Kidney (tissue), 22 donors: ENCODE measurements at places on chromosomes 3 and 15.

DNA sequence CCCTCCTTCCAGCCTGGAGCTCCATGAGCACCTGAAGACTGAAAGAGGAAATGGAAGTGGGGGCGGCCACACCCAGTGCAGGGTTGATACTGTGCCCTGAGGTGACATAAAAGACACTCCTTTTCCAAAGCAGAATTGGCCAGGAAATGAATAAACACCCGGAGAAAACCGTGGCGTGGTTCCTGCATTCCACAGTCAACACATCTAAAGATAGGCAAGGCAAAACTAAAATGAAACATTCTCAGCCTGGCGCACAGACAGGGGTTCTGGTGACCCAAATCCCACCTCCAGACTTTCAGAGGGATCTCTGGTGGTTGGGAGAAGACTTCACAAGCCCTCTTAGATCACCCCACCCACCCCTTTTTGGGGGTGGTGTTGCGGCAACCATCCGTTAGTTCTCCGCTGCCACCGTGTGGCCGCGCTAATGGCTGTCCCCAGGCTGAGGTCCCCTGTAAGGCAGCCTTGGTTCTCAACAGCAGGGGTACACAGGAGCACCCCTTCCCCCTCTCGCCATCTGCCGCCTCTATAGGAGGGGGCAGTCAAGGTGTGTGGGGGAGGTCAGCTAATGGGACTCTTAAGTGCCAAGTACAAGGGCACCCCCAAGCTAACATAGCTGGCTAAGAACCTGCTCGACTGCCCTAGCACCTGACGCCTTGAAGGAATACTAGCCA lies 2.5 kb upstream of the MST1R start:
- DNase-seq: no peak
- H3K27me3 ChIP-seq: no peaks in the 10 kb centered on the region
- H3K36me3 ChIP-seq: peaks cover 3% of the 10 kb centered on the region

DNA sequence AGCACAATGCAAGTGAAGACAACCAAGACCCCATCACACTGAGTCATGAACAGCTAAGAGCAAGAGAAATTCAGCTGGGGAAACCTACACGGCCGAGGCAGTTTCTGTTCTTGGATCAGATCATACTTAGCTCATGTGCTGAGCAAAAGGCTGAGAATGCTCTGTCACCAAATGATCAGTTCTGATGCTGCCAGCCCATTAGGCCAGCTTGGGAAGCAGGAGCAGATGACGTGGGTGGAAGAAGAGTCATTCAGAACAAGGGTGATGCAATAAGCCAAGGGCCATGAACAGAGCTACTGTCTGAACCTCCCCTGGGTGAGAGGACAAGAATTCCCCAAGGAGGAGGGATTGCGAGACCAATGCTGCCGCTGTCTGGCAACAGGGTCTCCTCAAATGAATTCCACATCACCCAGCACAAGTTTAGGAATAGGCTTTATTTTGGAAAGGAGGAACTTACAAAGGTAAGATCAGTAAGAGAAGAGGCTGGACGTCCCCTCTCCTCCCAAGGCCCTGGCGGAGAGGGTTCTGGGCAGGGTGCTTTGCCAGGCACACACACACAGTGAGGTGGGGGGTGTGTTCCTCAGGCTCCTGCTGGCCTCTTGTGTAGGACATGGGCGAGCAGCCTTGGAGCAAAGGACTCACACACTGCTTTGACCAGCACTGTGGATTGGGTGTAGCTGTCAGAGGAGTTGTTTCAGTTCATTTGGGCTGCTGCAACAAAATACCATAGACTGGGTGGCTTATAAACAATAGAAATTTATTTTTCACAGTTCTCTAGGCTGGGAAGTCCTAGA lies 65.6 kb upstream of the CTXND1 start:
- DNase-seq: no peak
- no peak overlapping the region for H3K27ac ChIP-seq
- H3K27me3 ChIP-seq: no peaks in the 10 kb centered on the region
- H3K4me1 ChIP-seq: no peaks in the 10 kb centered on the region
- H3K36me3 ChIP-seq: no peaks in the 10 kb centered on the region

DNA sequence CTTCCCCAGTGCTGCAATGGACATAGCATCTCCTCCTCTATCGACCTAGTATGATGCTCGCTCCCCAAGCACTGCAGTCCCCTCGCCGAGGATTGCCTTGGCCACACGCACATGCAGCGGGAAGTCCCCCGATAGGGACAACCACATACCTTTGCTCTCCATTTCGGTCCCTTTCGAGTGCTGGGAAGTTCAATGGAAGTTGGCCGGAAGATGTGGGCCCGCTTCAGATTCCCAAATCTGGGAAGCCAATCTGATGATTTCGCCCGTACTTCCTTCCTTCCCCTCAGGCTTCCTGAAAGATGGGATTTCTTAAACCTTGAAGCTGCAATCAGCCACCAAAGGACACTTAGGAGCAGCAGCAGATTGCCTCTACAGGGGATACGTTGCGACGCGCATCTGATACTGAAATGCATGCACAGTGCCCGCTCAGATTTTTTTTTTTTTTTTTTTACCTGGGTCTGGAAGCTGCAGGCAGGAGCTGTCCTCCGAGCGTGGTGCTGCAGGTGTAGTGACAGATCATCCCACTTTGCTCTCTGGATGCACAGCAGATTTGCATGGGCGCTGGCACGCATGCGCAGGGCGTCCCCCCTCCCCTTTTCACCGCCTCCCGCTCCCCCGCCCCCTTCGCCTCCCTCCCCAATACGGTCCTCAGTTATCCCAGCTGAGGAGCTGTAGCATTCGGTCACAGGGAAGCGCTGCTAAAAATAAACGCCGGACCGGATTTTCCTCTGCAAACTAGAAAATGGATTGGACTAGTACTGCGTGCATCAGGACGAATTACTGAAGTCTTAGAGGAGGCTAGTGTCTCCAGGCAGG lies at the start of gene FGF12:
Gene FGF12 (minus strand): TSS at position 510 of the 816 bp plus-strand sequence.
- peaks cover 4% of the 10 kb centered on the region for H3K4me1 ChIP-seq
- H3K4me3 ChIP-seq: peak within 1 kb of the TSS; percentile 12
- DNase-seq: peak; percentile 93
- no peaks in the 10 kb centered on the region for H3K27me3 ChIP-seq
- H3K36me3 ChIP-seq: no peaks in the 10 kb centered on the region

GRCh38 chr15:80461356-80462095 lies 57.3 kb downstream of the ARNT2 start:
- no peak overlapping the region for H3K27ac ChIP-seq
- H3K36me3 ChIP-seq: no peaks in the 10 kb centered on the region
- no peak for DNase-seq
- H3K4me1 ChIP-seq: peaks cover 5% of the 10 kb centered on the region
- no peaks in the 10 kb centered on the region for H3K27me3 ChIP-seq
- no peak overlapping the region for H3K4me3 ChIP-seq
